ENCODE measurements at places on chromosomes 13 and 19. TPM values are rescaled to one million over a fixed set of nuclear protein-coding genes. Genes with fewer than 3 reads are reported as not detected.

PLK5 gene
- total RNA-seq: not detected

C5AR2 gene
- 1.1 TPM for total RNA-seq

PCP2 gene
- total RNA-seq: 1.5 TPM

ZNF555 gene
- 2.6 TPM for total RNA-seq

GPR42 gene
- total RNA-seq: not detected

ERICH4 gene
- not detected for total RNA-seq

CYP4F12 gene
- total RNA-seq: 51.6 TPM

ZNF440 gene
- 3.6 TPM for total RNA-seq

HSD17B14 gene
- total RNA-seq: 78.0 TPM

GPR12 gene
- total RNA-seq: not detected

CEACAM21 gene
- total RNA-seq: 1.4 TPM

ZNF575 gene
- 0.89 TPM for total RNA-seq

GGACT gene
- 9.0 TPM for total RNA-seq

ZGLP1 gene
- 1.3 TPM for total RNA-seq

NKPD1 gene
- total RNA-seq: 0.06 TPM

URAD gene
- not detected for total RNA-seq

ZNF729 gene
- total RNA-seq: not detected

TPTE2 gene
- not detected for total RNA-seq

FGF9 gene
- total RNA-seq: not detected

FOXA3 gene
- total RNA-seq: 27.8 TPM

TYROBP gene
- 24.7 TPM for total RNA-seq

ZNF709 gene
- 0.97 TPM for total RNA-seq

C19orf25 gene
- total RNA-seq: 32.7 TPM

DPF1 gene
- not detected for total RNA-seq

CGB5 gene
- total RNA-seq: not detected

SF3A2 gene
- total RNA-seq: 15.9 TPM

SIGLEC11 gene
- total RNA-seq: 0.74 TPM

Data from right lobe of liver (tissue), 6 donors.